Activated CD4-positive, CD25-positive, alpha-beta regulatory T cell (primary cell): ENCODE measurements at places on chromosomes 12 and 14.

DNA sequence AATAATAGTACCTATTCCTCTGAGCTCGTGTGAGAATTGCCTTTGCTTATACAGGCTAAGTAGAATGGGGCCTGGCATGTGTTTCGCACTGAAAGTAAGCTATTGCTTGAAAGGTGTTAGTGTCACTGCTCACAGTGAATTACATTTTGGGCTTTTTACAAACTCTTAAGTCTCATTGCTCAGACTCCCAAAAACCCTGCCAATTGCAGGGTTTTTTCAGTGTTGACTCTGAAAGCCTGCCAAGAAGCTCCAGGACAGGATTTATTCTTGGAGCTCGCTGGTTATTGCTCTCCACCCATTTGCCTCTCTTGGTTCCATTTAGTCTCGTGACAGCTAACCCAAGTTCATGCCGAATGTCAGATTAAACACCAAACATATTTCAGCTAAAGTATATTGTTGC lies 39.8 kb downstream of the NOPCHAP1 start:
- DNase-seq, result no peak

DNA sequence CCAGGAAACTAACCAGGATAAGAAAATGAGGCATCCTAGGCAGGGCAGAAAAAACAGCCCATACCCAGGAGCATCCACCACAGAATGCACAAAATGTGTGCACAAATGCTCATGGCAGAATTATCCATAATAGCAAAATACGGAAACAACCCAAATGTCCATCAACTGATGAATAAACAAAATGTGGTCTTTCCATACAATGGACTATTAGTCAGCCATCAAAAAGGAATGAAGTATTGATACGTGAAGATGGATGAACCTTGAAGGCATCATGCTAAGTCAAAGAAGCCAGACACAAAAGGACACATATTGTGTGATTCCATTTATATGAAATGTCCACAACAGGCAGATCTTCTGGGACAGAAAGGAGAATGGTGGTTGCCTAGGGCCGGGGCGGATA lies 19.1 kb downstream of the HRK start:
- DNase-seq, result no peak

GRCh38 chr12:49470986-49471385 lies 67.8 kb upstream of the KCNH3 start:
- DNase-seq, result no peak

DNA sequence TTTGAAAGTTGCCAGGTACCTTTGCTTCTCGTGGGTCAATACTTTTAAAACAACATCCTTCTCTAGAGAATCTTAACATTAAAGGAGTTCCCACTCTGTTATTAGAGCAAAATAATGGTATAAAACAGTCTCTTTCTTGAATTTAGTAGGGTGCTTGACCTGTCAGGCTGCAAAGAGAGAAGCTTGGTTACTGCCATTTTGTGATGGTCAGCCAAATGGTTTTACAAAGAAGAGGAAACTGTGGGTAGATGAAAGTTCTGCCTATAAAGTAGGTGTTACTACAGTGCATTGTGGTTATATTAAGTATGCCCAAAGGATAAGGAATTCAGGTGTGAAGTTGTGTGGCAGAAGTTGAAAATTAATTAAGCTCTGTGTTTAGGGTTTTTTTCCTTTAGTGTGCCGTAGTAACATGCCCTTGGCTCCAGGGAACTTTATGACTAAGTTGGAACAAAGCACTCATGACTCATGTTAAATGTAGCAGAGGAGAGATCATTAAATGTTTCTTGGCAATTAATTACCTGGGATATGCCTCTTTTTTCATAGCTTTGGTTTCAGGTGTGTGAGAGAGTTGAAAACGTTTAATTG lies 354.0 kb upstream of the KITLG start:
- DNase-seq, result no peak

GRCh38 chr12:121167232-121167820 lies 34.6 kb downstream of the P2RX7 start:
- no peak for DNase-seq

- DNase-seq, result peak; percentile 17
Observed at GRCh38 chr12:104790296-104791125, 167.6 kb downstream of the SLC41A2 start.

DNA sequence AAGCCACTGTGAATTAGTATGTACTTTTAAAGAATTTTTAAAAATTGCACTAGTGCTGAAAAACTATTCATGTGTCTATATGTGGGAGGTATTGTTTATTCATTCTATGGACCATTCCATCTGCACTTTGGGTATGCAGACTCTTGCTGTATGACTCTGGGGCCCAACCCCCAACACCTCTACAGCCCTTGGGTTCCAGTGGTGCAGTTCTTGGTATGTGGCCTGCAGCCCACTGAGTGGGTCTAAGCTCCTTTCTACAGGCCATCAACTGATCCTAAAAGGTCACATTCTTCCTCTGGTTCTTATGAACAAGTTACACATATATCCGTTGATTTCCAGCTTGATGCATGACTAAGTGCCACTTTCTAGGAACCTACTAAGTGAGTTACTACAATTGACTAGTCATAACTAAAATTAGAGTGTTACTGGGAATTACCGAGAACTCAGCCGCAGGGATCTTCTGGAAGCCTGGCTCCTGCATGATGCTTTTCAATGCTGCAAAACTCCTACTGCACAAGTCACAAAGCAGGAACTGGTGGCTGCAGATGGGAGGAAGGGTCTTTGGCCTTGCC lies 62.4 kb upstream of the MED13L start:
- DNase-seq, result no peak

DNA sequence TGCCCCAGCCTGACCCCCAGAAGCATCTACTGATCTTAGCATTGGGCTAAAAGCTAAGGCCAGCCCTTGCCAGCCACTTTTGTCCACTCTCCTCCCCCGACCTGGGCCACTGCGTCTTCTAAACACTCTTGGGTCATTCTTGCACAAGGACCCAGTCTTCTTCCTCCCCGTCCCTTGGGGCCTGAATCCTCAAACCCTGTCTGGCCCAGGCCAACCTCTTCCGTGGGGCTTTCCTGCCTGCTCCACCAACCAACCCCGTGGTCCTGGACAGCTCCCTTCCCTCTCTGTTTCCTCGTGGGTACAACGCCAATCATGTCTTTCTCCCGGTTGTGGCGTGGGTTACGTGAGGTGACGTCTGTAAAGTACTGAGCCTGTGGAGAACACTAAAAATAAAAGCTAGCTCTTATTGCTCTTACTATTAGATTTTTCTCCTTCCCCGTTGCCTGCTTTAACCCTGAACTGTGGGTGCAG lies 21.5 kb downstream of the FAM222A start:
- DNase-seq, result no peak

DNA sequence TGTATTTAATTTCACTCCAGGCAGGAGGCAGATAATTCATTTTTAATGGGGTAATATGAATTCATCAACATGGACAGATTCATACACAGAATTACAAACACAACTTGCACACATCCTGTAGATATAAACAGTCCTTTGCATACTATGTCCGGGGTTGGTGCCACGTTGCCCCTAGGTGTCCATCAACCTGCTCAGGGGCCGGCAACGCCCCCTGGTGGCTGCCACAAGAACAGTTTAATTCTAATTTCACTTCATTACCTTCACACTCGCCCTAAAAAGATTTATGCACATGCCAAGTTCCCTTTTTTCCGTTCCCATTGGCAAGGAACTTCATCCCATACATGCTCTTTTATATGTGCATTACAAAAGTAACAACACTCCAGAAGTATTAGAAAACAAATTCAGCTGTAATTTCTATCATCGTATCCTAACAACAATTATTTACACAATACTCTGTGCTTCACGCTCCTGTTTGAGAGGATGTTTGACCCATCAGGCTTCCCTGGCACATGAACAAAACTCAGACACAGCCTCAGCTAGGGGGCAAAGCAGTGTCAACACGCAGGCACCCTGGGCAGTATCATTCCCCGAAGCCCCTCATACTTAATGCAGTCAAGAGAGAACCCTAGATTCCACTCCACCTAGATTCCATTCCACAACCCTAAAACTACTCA lies 15.5 kb downstream of the MANSC1 start:
- DNase-seq, result peak; percentile 21

DNA sequence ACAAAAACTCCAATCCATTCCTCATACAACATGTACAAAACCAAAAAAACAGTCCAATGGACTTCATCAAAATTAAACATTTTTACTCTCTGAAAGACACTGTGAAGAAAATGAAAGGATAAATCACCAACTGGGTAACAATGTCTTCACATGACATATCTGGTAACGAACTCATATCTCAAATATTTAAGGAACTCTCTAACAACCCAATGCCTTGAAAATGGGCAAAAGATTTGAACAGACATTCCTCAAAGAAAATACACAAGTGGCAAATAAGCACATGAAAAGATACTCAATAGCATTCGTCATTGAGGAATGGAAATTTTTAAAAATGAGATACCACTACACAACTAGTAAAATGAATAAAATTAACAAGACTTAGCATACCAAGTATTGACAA lies 198.7 kb upstream of the RASSF8 start:
- no peak for DNase-seq

- DNase-seq, result no peak
Observed at GRCh38 chr12:1591034-1591433, 3.3 kb downstream of the FBXL14 start.

DNA sequence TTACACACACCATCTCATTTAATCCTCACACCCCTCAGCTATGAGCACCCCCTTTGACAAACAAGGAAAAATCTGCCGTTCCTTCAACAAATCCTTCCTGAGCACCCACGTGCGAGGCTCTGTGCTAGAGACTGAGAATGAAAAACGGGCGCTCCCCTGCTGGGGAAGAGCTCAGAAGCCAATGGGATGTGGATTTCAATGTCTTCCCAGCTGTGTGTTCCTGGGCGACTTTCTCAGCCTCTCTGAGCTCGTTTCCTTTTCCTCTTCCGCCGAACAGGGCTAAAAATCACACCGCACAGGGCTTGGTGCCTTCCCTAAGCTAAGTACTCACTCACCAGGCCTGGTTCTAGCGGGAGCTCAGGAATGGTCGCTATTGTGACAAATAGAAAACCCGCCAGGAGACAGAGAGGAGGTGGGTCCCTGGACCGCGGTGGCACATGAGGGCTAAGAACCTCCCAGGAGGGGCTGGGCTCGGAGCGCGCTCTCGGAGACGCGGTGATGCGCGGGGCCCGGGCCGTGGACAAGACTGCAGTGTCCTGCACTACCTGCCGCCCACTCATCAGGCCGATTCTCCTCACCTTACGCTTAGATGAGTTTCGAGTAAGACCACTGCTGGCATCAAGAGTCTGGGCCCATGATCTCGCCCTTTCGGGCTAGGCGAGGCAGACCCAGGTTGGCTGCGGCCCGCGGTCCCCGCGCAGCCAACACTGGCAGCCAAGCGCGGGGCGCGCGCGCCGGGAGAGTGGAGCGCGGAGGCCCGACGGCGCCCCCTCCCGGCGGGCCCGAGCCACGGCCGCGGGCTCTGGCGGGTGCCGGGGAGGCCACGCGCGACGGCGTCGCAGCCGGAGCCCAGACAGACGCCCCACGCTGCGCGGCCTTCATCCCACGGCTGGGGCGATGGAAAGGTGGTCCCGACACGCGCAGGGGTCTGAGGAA lies 17.0 kb downstream of the ZDHHC22 start:
- peak; percentile 61 for DNase-seq

- DNase-seq, result no peak
Observed at GRCh38 chr14:103022685-103023044, 34.7 kb downstream of the CDC42BPB start.

GRCh38 chr12:49013428-49013827 lies 5.1 kb downstream of the PRKAG1 start:
- DNase-seq, result no peak

GRCh38 chr14:54683882-54684794 lies 117.2 kb downstream of the SAMD4A start:
- DNase-seq, result no peak

DNA sequence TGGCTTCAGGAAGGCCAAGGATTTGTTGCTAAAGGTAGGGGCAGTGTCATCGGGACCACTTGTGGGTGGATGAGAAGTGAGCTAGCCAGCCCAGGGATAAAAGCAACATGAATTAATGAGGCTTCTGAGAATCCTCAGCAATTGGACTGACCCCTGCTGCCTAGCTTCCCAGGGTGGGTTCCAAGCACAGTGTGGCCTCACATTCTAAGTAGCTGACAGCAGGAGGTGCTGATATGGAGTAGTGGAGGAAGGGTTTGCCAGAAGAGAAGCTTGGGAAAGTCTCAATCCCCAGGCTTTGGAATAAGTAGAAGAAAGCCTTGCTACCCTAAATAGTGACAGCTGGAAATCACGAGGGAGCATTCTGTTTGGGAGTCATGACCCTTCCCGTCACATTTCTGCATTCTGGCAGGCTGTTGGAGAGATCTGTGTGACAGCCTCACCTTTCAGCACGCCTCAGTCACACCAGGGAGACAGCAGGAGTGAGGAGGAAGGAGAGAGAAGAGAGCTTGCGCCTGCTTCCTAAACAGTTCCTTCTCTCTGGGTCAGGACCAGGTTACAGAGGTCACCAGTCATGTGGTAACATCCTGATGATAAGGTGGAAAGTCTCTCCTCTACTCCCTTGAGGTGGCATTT lies 31.2 kb downstream of the DACT1 start:
- DNase-seq, result no peak

- no peak for DNase-seq
Observed at GRCh38 chr12:30314506-30315100, 381.1 kb downstream of the IPO8 start.

GRCh38 chr14:104583424-104584306 lies 4.1 kb downstream of the C14orf180 start:
- DNase-seq, result no peak

- DNase-seq, result no peak
Observed at GRCh38 chr14:102830474-102831045, 53.3 kb downstream of the TRAF3 start.

DNA sequence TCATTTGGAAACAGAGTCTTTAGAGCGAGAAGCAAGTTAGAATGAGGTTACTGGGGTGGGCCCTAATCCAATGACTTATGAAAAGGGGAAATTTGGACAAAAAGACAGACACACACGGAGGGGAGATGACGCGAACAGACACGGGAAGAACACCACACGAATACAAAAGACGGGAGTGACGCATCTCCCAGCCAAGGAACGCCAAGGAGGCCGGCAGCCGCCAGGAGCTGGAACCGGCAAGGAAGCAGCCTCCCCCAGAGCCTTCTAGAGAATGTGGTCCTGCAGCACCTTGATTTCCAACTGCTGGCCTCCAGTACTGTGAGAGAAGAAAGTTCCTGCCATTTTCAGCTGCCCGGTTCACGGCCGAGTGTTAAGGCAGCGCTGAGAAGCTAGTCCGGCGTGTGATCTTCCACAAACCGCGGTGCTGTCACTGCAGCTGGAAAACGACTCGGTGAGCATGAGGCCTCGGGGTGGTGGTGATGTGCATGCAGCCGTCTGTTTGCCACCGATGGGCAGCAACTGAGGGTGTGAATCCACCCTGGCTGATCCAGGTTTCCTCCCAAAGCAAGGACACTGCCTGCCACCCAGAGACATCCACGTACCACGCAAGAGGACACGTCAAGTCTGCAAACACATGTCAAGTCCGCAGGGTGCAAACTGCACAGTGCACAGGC lies 124.5 kb downstream of the NCOR2 start:
- no peak for DNase-seq

- DNase-seq, result no peak
Observed at GRCh38 chr14:21240417-21240816, 28.8 kb downstream of the HNRNPC start.

- DNase-seq, result no peak
Observed at GRCh38 chr14:61300754-61301153, 19.6 kb upstream of the TMEM30B start.
